Non-pigmented ciliary epithelial cell (primary cell): ENCODE measurements at places on chromosomes 1 and 21.

GRCh38 chr1:94481473-94481933 is 60.1 kb downstream of the F3 start:
- DNase-seq = peak; percentile 27

GRCh38 chr1:192592981-192593708 is 17.6 kb downstream of the RGS1 start:
- DNase-seq = no peak

- peak; percentile 82 for DNase-seq
These were observed 125.4 kb upstream of the TMEM51 start for GRCh38 chr1:15028102-15028501.

GRCh38 chr1:108028841-108029388 is 63.9 kb upstream of the VAV3 start:
- DNase-seq = no peak
